ENCODE measurements at places on chromosomes 12 and 14.

DNA sequence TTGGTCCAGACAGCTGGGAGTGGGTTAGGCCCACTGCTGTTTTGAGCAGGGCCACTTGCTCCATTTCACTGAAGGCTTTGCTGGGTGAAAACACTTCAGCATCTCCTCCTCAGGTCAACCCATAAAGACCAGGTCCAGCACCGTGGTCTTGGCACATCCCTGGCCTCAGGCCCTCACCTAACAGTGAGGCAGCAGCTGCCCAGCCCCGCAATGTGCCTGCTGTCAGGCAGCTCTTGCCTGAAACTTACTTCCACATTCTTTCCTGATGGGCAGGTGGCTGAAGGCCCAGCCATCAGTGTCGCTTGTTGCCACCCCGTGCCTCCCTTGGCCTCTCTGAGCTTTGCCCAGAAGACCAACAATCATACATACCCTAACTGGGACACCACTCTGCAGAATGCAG is 54.4 kb downstream of the ANAPC7 start:
- DNase-seq: no peak

DNA sequence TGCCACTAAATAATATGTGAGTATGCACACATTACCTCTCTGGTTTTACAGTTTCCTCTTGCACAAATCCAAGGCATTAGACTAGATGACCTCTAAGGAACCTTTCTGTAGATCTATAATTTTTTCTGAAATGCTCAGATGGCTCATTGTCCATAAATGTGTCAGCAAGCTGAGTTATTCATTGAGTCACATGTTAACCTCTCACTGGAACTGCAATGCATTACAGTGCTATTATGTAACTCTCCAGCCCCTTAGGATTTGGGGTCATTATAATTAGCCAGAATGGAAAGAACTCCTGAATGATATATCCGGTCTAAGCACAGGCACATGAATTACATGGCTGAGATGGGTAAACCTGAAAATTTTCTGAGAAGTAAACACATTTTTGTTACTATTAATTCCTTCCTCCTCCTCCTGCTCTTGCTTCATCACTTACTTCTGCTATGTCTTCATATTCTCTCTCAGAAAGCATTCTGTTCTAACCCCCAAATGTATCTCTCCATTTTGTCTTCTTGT is 20.3 kb upstream of the DRAM1 start:
- DNase-seq: no peak

GRCh38 chr12:120230326-120230973 is 29.5 kb upstream of the RPLP0 start:
- DNase-seq: no peak

DNA sequence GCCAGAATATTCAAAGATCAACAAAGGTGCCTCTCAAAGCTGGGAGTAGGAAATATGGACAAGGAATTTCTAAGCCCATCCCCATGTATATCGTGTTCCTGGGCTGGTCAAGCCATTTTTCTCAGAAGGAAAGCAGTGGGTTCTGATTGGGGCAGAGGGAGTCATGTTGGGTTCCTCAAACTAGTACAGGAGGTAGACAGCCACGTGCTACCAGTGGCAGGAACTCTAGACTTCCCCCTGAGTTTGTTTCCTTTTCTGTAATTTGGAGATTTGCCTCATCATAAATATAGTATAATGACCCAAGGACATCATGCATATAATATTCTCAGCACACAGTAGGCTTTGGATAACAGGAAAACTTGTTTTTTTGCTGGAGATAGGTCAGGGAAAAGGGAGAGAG is 16.4 kb upstream of the PLEKHH1 start:
- no peak for DNase-seq

- peak; percentile 6 for DNase-seq
Observed at GRCh38 chr12:81896771-81897170, 137.6 kb upstream of the PPFIA2 start.
